ENCODE measurements at places on chromosomes 2 and 18.
A peak's percentile ranks its signal among the peaks of the same experiment; 100 is the strongest.

DNA sequence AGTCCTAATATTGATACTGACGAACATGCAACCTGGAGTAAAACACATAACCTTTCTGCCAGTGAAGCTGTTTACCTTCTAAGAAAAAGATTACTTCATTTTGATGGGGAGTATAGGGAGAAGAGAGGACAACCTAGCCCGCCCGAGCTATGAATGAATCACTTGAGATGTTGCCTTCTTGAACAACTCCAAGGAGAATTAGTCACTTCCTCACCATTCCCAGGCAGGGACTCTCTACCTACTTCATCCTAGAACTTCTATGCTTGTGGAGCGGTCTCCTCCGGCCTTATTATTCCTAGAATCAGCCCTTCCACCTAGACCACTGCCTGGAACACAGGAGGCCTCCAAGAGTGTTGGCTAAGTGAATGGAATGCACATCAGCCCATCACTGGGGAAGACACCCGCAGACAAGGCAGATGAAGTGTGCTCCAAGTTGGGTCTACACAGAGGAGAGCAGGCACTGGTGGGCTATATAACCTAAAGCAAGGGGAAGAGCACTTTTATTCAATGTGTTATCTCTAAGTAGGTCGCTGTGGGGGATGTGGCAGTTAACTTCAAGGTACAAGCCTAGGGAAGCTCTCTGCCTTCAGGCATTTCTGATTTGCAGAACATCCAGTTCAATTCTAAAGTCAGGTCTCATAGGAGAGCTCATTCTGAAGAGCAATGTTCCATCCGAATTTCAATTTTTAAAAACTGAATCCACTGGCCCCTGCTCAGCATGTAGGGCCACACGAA, 57.4 kb downstream of the STK39 start:
- no peak for DNase-seq

GRCh38 chr2:150750720-150751119, 263.3 kb upstream of the RND3 start:
- DNase-seq = no peak

DNA sequence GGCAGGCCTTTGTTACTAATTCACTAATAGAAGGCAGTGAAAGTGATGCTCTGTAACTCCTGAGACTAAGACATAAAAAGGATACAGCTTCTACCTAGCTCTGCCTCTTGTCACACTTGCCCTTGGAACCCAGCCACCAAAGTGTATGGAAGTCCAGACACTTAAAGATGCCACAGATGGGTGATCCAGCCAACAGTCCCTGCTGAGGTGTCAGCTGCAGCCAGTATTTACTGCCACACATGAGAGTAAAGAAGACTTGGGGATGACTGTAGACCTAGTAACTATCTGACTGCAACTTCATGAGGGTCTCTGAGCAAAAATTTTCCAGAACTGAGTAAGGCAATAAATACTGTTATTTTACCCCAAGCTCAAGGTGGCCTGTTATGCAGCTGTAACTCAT, 8.8 kb downstream of the IMMT start:
- no peak for DNase-seq

DNA sequence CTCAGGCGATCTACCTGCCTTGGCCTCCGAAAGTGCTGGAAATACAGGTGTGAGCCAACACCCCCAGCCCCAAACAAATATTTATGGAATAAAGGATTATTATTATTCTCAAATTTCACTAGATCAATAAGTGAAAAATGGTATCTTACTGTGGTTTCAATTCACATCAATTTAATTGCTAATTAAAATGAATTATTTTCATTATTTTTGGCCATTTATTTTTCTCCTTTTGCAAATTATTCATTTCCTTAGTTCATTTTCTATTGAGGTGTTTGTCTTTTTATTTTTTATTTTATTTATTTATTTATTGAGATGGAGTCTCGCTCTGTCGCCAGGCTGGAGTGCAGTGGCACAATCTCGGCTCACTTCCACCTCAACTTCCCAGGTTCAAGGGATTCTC, 11.9 kb upstream of the HS6ST1 start:
- DNase-seq = no peak

DNA sequence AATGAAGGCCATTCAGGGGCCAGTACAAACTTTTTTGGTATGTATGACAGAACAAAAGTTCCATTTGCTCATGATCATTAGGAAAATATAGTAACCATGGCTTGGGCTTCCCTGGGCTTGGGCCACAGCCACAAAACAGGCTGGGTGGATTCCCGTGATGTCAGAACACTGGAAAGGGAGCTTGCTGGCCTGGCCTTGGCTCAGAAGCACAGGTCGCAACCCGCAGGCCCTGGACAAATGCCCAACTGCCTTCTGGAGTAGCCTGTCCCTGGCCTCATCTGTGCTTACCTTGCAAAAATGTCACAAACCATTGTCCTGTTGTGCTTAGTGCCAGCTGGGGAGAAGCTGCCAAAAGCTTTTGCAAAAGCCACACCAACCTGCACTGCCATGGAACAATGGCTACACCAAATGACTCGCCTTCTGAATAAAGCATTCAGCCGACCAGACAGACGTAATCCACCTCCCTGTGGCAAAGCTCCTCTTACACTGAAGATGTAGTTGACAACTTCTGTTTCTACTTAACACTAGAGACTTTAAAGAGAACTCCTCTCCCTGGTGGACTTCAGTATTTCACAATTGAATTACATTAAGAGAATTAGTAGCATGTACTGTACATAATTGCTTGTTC, 125.5 kb downstream of the ANKRD44 start:
- peak; percentile 89 for DNase-seq

DNA sequence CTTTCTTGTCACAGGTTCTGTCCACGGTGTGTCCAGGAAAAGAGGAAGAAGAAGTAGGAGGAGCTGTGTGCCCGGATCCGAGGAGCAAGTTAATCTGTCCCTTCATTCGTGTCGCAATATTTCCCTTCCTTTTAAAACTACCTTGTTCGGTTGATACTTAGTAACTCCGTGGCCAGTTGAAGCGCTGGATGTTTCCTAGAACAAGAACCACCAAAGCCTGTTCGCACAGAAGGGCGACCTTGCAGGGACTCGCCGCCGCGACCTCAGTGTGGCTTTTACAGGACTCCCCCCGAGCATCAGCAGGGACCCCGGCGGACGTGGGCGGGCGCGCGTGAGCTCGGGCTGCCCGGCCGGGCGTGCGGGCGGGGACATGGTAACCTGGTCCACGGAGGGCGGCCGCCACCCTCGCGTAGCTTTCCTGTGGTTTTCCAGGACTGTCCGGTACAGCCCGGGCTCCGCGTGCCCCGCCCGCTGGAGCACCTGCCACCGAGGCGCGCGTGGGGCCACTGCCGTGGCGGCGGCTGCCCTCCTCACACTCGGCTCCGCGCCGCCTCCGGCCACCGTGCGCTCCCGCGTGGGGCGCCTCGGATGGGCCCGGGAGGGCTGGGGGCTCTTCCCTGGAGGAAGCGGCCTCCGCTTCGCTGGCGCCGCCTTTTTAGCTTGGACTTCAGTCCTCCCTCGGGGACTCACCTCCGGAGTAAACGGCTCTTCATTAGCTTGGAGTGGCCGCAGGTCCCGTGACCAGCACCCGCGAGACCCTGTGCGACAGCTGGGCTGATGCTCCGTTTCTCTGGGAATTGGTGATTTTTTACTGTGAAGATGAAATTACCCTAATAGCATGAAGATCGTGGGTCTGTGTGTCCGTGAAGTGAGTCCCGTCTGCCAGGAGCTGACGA, 9.2 kb upstream of the D2HGDH start:
- no peak for DNase-seq

DNA sequence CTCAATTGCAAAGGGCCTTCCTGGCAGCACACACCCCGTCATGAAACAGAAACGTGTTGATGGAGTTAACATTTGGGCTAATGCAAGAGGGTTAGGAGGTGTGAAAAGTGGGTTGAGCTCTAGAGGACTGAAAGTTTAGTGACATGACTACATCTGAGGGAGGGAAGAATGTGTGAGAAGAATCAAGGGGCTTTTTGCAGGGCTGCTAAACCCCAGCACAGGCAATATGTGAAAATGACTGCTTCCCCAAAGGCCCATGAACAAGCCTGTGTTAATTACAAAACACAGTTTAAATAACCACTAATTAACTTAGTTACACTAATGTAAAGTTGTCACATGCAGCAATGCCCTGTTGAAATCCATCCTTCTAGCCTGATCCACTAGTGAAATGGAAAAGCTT, 63.4 kb upstream of the PEX13 start:
- no peak for DNase-seq

DNA sequence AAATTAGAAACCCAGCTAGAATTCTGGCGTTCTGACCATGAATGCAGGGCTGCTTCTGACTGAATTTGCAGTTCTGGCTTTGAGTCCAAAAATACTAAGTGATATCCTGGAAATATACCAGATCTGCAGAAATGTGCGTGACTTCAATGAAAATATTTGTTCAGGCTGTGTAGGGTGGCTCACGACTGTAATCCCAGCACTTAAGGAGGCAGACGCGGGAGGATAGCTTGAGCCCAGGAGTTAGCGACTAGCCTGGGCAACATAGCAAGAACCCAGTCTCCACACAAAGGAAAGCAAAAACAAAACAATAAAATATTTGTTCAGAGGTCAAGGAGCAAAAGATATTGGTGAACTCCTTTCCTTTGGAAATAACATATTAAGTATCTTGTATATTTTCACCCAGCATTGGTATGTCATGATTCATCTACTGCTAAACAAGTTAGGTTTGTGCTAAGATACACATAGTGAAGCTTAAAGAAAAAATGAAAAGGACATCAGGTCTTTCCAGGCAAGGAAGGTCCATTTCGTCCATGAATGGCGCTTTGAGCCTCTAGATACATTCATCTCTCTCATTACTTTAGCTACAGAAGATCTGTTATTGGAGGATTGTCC, 239.2 kb downstream of the CMPK2 start:
- DNase-seq = no peak

DNA sequence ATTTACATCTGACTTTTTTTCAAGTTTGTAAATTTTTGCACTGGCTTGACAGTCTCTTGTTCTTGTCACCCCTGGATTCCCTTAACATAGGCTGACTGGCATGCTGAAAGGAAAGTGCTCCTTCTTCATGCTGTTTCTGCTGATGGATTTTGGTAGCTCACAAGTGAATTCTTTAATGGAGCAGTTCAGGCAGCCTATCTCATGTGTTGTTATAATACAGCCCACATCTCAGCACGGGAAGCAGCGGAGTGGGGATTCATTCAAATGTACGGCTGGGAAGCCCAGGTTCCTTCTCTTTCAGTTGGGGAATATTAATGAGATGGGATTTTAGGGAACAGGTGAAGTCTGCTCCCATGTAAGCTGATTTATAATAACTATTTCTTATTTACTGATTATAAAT, 142.8 kb downstream of the CD8B2 start:
- no peak for DNase-seq

DNA sequence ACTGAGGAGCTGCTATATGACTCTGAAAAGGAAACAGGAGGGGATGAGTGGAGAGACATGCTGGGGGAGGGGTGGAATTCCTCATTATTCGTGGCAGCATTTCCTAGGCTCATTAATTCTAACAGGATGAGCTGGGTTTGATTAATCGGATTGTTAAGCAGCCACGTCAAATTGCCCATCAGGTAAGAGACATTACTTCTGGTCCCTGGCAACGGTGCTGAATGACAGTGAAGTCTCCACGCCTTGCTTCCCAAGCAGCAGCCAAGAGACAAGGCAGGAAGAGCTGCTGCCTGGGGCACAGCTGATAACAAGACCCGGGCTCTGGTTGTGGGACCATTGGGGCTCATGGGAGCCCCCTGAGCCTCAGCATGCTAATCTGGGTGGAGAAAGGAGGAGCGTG, 86.6 kb downstream of the MARCHF4 start:
- DNase-seq = no peak

DNA sequence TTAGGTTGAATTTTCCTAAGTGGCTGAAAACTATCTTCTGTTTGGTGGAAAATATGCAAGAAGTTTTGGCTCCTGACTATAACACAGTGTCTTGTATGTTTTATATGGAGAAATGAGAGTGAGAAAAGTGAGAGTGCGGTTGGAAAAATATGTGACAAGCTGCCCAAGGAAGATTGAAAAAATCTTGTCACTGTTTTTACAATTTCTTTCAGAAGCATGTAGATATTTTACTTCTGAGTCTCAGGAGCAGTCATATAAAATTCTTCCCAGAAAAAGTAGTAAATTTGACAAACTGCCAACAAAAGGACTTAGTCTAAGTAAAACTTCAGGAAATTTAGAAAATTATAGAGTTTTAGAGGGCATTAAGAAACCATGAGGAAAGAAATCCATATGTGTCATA, 19.4 kb upstream of the RMND5A start:
- DNase-seq = no peak

DNA sequence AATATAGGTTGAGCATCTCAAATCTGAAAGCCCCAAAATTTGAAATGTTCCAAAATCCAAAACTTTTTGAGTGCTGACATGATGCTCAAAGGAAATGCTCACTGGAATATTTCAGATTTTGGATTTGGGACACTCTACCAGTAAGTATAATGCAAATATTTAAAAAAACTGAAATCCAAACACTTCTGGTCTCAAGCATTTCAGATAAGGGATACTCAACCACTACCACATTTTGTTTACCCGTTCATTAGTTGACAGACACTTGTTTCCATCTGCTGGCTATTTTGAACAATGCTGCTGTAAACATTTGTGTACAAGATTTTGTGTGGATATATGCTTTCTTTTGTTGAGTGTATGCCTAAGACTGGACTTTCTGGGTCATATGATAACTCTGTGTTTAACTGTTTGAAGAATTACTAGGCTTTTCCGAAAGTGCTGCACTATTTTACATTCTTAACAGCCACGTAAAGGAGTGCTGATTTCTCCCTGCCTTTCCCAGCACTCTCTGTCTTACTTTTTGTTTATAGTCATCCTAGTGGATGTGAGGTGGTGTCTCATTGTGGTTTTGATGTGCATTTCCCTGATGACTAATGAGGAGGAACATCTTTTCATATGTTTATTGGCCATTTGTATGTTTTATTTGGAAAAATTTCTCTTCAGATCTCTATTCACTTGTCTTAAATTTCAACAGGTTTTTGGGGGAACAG, 19.5 kb upstream of the DCDC2C start:
- no peak for DNase-seq

- no peak for DNase-seq
Observed at GRCh38 chr2:235958931-235959410, 209.2 kb downstream of the GBX2 start.

- no peak for DNase-seq
Observed at GRCh38 chr2:128469875-128470274, 151.2 kb upstream of the HS6ST1 start.

DNA sequence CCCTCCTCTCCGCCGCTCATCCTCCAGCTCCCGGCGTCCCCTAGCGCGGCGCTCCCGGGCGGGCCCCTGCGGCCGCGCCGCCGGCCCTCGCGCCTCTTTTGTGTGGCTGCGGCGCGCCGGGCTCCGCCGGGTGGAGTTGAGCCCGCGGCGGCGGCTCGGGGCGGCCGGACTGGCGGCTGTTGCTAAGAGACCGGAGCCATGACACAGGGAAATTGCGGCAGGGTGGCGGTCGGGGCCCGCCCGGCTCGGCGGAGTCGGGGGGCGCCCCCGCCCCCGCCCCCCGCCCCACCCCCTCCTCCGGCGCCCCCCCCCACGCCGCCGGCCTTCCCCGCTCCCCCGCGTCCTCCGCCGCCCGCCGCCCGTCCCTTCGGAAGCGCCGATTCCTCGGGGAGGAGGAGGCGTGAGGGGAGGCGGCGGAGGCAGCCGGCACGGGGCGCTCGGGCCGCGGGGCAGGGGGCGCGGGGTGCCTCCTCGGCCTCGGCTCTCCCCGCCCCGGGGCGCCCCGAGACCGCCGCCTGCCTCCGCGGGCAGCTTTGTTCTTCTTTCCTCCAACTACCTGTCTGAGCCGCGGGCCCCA, at the start of gene TMEM200C:
TMEM200C (minus strand) TSS at position 224 of the 577 bp plus-strand sequence. CDS start 3,459 bp downstream, outside the sequence.
- DNase-seq = peak; percentile 65

- no peak for DNase-seq
Observed at GRCh38 chr2:144580521-144581161, 60.7 kb upstream of the ZEB2 start.

All from Right ventricle myocardium inferior (tissue), 1 donor.